Fibroblast of lung (primary cell): ENCODE measurements at places on chromosomes 12 and 14. TPM values are rescaled to one million over a fixed set of nuclear protein-coding genes. Genes with fewer than 3 reads are reported as not detected.

P2RX4 gene
- total RNA-seq = 27.7 and 59.8 TPM in 2 replicates

- no peak overlapping the region for H3K27ac ChIP-seq
- no peaks in the 10 kb centered on the region for H3K27me3 ChIP-seq
- H3K36me3 ChIP-seq = no peaks in the 10 kb centered on the region
- peaks cover 4% of the 10 kb centered on the region for H3K4me1 ChIP-seq
These were observed 46.9 kb downstream of the CYP46A1 start for GRCh38 chr14:99730876-99731546.

DNA sequence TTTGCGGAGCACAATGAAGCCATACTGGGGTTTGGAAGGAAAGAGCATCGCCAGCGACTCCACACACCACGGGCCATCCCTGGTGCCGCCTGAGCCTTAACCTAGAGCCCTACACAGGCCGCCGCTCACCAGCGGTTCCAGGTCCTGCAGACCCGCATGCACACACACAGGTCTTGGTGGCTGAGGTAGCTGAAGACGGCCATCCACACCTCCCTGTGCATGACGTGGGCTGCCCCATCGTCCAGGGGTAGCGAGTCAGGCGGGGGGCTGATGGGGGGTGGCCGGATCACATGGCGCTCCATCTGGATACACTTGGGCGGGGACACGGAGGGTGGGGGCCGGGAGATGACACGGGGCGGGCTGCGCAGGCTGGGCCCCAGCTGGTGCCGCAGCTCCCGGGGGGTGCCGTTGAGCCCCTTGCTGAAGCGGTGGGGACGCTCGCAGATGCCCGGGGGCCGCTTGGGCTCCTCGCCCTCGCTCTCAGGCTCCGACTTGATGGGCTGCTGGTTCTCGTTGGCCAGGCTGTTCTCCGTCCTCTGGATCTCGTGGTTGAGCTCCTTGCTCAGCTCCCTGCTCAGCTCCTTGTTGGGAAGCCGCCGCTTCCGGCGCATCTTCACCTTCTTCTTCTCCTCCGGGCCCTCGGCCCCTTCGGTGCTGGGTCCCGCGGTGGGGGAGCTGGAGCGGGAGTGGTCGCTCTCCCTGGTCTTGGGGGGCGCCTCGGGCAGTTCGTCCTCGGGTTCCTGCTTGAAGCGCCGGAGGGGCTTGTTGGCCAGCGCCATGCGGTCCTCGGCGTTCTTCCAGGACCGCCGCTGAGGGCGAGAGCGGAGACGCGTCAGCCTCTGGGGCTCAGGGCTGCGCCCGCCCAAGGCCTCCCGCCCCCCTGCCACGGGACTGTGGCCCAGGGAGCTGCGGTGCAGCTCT lies 42.4 kb downstream of the RNF34 start:
- H3K4me3 ChIP-seq = no peak overlapping the region
- no peaks in the 10 kb centered on the region for H3K27me3 ChIP-seq
- H3K4me1 ChIP-seq = peaks cover 2% of the 10 kb centered on the region

DNA sequence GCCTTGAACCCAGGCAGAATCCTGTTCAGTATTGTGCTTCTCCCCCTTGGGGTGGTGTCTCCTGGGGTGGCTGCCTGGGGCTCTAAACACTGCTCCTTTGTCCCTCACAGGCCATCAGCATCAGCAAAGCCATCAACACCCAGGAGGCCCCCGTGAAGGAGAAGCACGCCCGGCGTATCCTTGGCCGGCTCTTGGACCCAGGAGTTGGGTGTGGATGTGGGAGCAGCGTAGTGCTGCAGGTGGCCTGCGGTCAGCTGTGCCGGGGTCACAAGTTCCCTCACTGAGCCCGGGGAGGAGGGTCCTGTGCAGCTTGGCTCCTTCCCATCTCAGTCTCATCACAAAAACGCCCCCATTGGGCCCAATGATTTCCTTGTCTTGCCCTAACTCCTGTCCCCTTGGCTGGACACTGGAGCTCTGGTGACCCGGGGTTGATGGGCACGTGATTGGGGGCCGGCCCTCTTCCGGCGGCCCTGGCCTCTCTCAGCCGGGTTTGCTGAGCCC lies 12.7 kb downstream of the HIP1R start:
- H3K36me3 ChIP-seq = no peaks in the 10 kb centered on the region
- H3K4me1 ChIP-seq = peaks cover 9% of the 10 kb centered on the region
- H3K27ac ChIP-seq = no peak overlapping the region
- DNase-seq = no peak
- H3K4me3 ChIP-seq = no peak overlapping the region

GRCh38 chr12:8609061-8609570 lies 3.5 kb downstream of the AICDA start:
- no peaks in the 10 kb centered on the region for H3K27me3 ChIP-seq
- no peaks in the 10 kb centered on the region for H3K36me3 ChIP-seq
- H3K27ac ChIP-seq = no peak overlapping the region
- H3K4me3 ChIP-seq = no peak overlapping the region

GLS2 gene
- total RNA-seq = under 0.01 and 0.17 TPM in 2 replicates

DNA sequence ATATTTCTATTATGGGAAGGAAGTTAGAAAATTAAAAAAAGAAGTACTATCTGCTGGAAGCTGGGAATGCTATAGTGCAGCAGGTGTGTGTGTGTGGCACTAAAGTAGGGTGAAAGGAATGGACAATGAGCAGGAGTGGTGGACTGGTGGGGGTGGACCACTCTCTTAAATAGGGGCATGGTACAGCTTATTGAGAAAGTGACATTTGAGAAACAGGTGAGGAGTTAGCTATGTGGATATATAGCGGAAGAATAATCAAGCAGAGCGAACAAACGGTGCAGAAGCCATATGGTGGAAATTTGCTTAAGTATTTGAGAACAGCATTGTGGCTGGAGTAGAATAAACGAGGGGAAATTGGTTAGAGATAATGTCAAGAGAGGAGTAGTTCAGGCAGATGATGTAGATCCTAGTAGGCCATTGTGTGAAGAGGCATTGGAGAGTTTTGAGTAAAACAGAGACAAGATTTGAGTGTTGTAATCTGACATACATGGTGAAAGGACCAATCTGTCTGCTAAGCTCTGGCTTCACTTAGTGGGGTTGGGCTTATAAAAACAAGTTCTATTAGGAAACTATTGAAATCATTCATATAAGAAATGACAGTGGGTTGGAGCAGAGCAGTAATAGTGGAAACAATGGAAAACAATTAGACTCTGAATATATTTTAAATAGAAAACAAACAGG lies 149.2 kb upstream of the SYT10 start:
- H3K36me3 ChIP-seq = no peaks in the 10 kb centered on the region
- DNase-seq = no peak
- no peaks in the 10 kb centered on the region for H3K4me1 ChIP-seq
- H3K27me3 ChIP-seq = no peaks in the 10 kb centered on the region
- no peak overlapping the region for H3K27ac ChIP-seq

- H3K36me3 ChIP-seq = no peaks in the 10 kb centered on the region
- DNase-seq = no peak
- H3K27me3 ChIP-seq = no peaks in the 10 kb centered on the region
- no peaks in the 10 kb centered on the region for H3K4me1 ChIP-seq
- no peak overlapping the region for H3K27ac ChIP-seq
- no peak overlapping the region for H3K4me3 ChIP-seq
These were observed 237.0 kb upstream of the DIO2 start for GRCh38 chr14:80448267-80448666.

DNA sequence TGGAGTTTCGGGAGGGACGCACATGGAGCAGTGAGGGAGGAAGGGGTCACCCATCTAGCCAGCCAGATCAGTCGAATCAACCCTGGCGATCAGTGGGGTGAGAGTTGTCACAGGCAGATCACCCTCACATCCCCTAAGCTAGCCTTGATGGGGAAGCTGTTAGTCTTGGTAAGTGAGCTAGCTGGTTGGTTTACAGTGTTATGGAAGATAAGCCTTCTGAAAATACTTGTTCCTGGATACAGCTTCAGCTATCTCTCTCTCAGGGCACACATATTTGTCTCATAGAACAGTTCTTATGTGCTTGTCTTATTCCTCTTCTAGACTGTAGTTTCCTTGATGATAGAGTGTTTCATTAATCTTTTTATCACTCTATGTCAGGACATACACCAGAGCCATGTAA lies 26.2 kb upstream of the MANSC4 start:
- no peak overlapping the region for H3K4me3 ChIP-seq
- DNase-seq = no peak
- peaks cover 2% of the 10 kb centered on the region for H3K27me3 ChIP-seq
- no peak overlapping the region for H3K27ac ChIP-seq
- H3K36me3 ChIP-seq = no peaks in the 10 kb centered on the region

DNA sequence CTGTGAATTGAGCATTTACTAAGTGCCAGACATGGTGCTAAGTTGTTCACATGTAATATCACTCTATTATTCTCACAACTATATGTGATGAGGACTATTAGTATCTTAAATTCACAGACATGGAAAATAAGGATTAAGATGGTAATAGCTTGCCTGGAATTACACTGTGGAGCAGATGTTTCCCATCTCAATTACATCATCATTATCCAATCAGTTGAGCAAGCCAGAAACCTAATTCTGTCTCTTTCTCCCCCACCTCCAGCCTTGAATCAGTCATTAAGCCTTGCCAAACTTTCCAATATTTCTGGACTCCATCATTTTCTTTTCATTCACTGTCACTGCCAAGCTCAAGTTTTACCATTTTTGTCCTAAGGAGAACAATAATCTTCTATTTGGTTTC lies 287.8 kb upstream of the KITLG start:
- no peak overlapping the region for H3K27ac ChIP-seq
- no peaks in the 10 kb centered on the region for H3K36me3 ChIP-seq
- H3K27me3 ChIP-seq = no peaks in the 10 kb centered on the region
- H3K4me3 ChIP-seq = no peak overlapping the region
- DNase-seq = no peak

DNA sequence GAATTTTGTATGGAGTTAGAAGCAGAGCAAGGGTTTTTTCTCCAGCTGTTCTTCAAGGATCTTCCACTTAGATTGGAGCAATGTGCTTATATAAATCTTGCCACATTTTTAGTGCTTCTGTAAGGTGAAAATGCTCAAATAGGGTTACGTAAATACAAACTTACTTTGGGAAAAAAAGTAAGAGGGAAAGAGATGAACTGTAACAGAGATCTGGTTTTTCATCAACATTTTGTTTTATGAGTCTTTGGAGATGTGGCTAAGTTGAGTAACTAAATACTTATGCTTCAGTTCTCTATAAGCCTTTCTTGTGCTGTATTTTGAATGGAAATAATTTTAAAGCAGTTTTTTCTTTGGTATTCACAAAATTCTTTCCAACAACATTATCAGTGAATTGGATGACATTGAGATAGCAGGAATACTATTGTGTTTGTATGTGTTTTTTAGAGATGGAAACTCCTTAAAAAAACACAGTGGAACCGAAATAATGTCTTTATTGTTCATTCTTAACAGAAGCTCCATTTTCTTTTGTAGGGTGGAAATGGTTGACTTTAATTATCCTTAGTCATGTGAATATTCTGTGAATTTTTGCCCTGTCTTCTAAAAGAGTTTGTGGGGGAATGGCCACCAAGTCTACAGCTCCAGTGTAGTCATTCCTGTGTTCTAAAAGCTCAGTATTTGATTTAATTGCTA lies 45.7 kb downstream of the NPAS3 start:
- H3K27ac ChIP-seq = no peak overlapping the region
- H3K4me1 ChIP-seq = no peaks in the 10 kb centered on the region
- H3K4me3 ChIP-seq = no peak overlapping the region
- H3K36me3 ChIP-seq = no peaks in the 10 kb centered on the region
- DNase-seq = no peak
- H3K27me3 ChIP-seq = no peaks in the 10 kb centered on the region

GRCh38 chr12:74145328-74145727 lies 392.3 kb upstream of the ATXN7L3B start:
- H3K4me1 ChIP-seq = no peaks in the 10 kb centered on the region
- H3K27ac ChIP-seq = no peak overlapping the region
- H3K27me3 ChIP-seq = no peaks in the 10 kb centered on the region
- H3K4me3 ChIP-seq = no peak overlapping the region
- DNase-seq = no peak

- H3K27ac ChIP-seq = no peak overlapping the region
- no peaks in the 10 kb centered on the region for H3K27me3 ChIP-seq
- no peaks in the 10 kb centered on the region for H3K36me3 ChIP-seq
These were observed 567.8 kb upstream of the TBX3 start for GRCh38 chr12:115251727-115252126.

NTN4 gene
- 8.2 and 28.6 TPM in 2 replicates for total RNA-seq

DNA sequence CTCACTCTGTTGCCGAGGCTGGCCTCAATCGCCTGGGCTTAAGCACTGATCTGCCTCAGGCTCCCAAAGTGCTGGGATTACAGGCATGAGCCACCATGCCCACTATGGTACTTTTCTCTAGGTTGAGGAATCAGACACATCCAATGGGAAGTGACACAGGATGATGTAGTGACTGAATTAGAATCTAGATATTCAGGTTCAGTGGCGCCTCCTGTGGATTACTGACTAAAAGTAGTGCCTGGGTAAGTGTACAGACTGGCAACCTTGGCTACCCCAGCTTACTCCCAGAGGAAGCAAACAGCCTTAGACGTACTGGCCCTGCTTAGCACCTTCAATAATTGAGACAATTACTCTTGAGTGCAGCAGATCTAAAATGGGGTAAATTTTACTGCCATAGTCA lies 22.8 kb downstream of the GALNT8 start:
- no peaks in the 10 kb centered on the region for H3K36me3 ChIP-seq
- H3K27ac ChIP-seq = no peak overlapping the region
- DNase-seq = no peak
- no peaks in the 10 kb centered on the region for H3K27me3 ChIP-seq
- no peak overlapping the region for H3K4me3 ChIP-seq

DNA sequence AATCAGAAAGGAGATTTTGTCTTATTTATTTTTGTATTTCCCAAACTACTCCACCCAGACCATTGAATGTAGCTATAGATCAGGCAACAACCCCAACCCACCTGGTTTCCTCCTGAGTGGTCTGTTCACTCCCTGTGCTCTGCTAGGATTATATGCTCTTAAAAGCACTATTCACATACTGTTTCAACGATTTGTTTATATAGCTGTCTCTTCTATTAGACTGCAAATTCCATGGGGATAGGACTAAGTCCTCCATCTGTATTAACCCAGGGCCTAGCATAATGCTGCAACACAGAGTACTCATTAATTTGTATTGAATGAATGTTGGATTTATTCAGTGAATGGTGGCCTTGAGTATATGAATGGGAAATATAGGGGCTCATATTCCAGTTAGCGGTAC lies 307.6 kb downstream of the RAD51B start:
- H3K4me3 ChIP-seq = no peak overlapping the region
- H3K27ac ChIP-seq = no peak overlapping the region
- no peak for DNase-seq
- H3K36me3 ChIP-seq = no peaks in the 10 kb centered on the region
- no peaks in the 10 kb centered on the region for H3K4me1 ChIP-seq
- no peaks in the 10 kb centered on the region for H3K27me3 ChIP-seq
